ENCODE measurements at places on chromosomes 12 and 14.

DNA sequence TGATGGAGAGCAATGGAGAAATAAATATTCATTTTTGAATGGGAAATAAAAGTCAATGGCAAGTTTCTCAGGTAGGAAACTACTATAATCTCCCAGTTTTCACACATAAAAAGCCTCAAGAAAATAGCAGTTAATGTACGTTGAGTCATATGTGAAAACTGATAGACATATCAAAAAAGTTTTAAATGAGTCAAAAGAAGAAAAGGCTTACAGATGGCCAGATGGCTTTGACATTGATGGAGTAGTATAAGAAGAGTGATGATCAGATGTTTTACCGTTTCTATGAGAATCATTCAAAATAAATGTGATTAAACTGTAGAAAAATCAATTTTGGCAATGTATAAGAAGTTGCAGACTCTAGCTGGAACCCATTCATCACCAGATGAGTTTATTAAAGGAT, 97.8 kb downstream of the LLPH start:
- no peak for DNase-seq

GRCh38 chr12:55845785-55846496, 3.2 kb upstream of the MMP19 start:
- DNase-seq, result no peak

- no peak for DNase-seq
Measured at GRCh38 chr12:130162267-130162666, at the start of gene FZD10. TSS of gene FZD10 (plus strand) at chr12:130162464. CDS start at chr12:130162943, 479 bp downstream.

- DNase-seq, result no peak
Measured at GRCh38 chr12:65460063-65460462, 181.6 kb downstream of the MSRB3 start.

- DNase-seq, result no peak
Measured at GRCh38 chr12:123148223-123148622, 2.7 kb downstream of the PITPNM2 start.

DNA sequence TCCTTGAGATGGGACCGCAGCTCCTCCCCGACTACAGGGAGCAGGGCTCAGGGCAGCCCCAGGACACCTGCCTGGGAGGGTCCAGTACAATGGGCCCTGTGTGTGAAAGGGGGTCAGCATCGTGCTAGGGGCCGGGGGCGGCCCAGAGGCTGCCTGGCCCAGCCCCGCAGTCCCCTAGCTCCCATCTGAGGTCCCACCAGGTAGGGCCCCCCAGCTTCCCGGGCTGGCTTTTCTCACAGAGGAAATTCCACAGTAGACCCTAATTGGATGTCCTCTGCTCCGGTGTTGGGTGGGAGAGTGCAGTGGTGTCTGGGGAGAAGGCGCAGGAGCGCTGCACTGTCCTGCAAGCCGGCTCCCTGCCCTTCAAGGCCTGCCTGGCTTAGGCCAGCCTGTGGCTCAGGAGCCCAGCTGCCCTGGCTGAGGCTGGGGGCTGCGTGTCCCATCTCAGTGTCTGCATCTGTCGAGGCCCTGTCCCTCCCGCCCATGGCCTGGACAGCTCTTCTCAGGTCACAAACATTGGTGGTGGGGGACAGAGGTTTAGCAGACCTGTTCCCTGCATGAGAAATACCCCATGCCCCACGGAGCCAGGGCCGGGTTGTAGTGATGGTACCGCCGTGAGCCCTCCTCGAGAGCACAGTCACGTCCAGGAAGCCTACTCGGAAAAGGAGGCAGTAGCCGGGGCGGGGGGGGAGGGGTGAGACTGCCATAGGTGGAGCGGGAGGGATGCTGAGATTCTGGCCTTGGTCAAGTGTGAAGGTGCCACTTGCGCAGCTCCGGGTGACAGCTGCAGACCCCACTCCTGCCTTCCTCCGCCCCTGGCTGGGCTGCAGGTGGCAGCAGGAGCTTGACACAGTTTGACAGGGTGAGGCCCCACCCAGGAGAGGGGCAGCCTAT, 11.6 kb downstream of the HIP1R start:
- DNase-seq, result no peak

All from chondrocyte (in vitro differentiated cells).